ENCODE measurements at places on chromosomes 12 and 14. TPM values are rescaled to one million over a fixed set of nuclear protein-coding genes. Genes with fewer than 3 reads are reported as not detected.

The CELA1 gene
- total RNA-seq = not detected

The HELB gene
- 6.6 TPM for total RNA-seq

The NTF3 gene
- total RNA-seq = 5.3 TPM

The DPPA3 gene
- total RNA-seq = not detected

The FOXN4 gene
- total RNA-seq = not detected

The PLEKHG7 gene
- total RNA-seq = 1.2 TPM

The NPFF gene
- total RNA-seq = not detected

GRCh38 chr12:96850676-96851075 is 56.4 kb upstream of the NEDD1 start:
- no peak overlapping the region for H3K27ac ChIP-seq
- no peaks in the 10 kb centered on the region for H3K36me3 ChIP-seq
- H3K27me3 ChIP-seq = no peaks in the 10 kb centered on the region
- H3K4me1 ChIP-seq = no peaks in the 10 kb centered on the region

- no peak for DNase-seq
- H3K36me3 ChIP-seq = no peaks in the 10 kb centered on the region
- no peaks in the 10 kb centered on the region for H3K4me1 ChIP-seq
- no peak overlapping the region for H3K27ac ChIP-seq
Observed at GRCh38 chr12:11967376-11968047, 103.2 kb upstream of the BCL2L14 start.

GRCh38 chr14:56992332-56992820 is 182.1 kb upstream of the OTX2 start:
- H3K4me3 ChIP-seq = no peak overlapping the region
- H3K27ac ChIP-seq = no peak overlapping the region
- no peaks in the 10 kb centered on the region for H3K27me3 ChIP-seq
- no peaks in the 10 kb centered on the region for H3K36me3 ChIP-seq

GRCh38 chr14:88841741-88842140 is 17.3 kb downstream of the TTC8 start:
- no peaks in the 10 kb centered on the region for H3K36me3 ChIP-seq
- DNase-seq = no peak
- no peaks in the 10 kb centered on the region for H3K4me1 ChIP-seq
- H3K27ac ChIP-seq = no peak overlapping the region
- H3K4me3 ChIP-seq = no peak overlapping the region

DNA sequence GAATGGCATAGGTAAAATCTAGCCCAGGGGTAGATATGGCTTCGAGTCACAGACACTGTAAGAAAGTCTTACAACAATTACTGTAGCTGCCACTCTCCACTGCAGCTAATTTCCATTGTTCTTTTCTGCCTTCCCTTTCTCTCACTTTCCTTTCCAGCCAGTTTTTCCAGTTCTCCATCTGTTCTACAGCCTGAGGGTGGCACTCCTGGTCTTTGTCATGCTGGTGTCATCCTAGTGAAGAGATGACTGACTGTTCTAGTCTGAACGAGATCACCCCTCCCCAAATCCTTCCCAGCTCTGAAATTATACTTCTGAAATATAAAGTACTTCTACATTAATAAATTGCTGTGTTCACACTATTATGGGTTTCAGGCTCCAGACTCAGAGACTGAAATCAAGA is 74.2 kb upstream of the CSRP2 start:
- no peak for DNase-seq
- H3K27ac ChIP-seq = no peak overlapping the region
- no peak overlapping the region for H3K4me3 ChIP-seq
- H3K4me1 ChIP-seq = no peaks in the 10 kb centered on the region
- H3K27me3 ChIP-seq = no peaks in the 10 kb centered on the region

- H3K4me3 ChIP-seq = no peak overlapping the region
- H3K36me3 ChIP-seq = no peaks in the 10 kb centered on the region
- H3K27ac ChIP-seq = no peak overlapping the region
- no peaks in the 10 kb centered on the region for H3K27me3 ChIP-seq
- no peaks in the 10 kb centered on the region for H3K4me1 ChIP-seq
Observed at GRCh38 chr12:49953961-49954846, 3.7 kb downstream of the AQP2 start.

GRCh38 chr14:33837943-33838683 is 112.8 kb downstream of the EGLN3 start:
- peaks cover 7% of the 10 kb centered on the region for H3K4me1 ChIP-seq
- H3K27ac ChIP-seq = no peak overlapping the region
- H3K36me3 ChIP-seq = no peaks in the 10 kb centered on the region
- no peaks in the 10 kb centered on the region for H3K27me3 ChIP-seq

DNA sequence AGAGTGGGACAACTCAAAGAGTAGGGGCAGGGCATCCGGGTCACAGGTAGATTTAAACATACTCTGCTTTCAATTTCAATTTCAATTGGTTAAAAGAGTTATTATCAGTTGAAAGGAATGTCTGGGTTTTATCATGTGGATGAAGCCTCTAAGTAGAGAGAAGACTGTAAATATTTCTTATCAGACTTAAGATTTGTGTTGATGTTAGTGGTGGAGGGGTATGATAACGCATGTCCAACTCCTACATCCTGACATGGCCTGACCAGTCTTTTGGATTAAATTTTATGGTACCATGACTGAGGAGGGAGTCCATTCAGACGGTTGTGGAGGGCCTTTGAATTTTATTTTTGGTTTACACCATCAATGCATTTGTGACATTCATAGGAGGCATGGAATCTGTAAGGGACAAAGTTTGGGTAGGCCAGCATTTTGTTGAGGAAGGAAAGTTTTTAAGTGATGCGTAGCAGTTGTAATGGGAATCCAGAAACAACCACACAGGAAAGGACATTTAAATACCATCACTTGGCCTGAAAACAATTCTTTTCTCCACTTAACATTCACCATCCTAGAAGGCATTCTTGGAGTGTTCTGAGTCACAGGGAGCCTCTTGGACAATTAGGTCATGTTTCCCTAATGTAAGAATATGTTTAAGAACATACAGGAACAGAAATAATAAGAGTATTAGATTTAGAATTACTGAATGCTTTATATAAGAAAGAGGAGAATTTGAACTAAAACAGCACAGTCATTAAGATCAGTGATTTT is 371.9 kb downstream of the ATP23 start:
- no peaks in the 10 kb centered on the region for H3K27me3 ChIP-seq
- no peaks in the 10 kb centered on the region for H3K36me3 ChIP-seq
- no peak overlapping the region for H3K4me3 ChIP-seq
- no peak for DNase-seq

GRCh38 chr14:31251028-31251958 is 43.7 kb upstream of the HECTD1 start:
- H3K27ac ChIP-seq = no peak overlapping the region
- H3K36me3 ChIP-seq = no peaks in the 10 kb centered on the region
- no peaks in the 10 kb centered on the region for H3K4me1 ChIP-seq
- H3K4me3 ChIP-seq = no peak overlapping the region

- no peaks in the 10 kb centered on the region for H3K36me3 ChIP-seq
- no peaks in the 10 kb centered on the region for H3K4me1 ChIP-seq
- DNase-seq = no peak
- no peak overlapping the region for H3K27ac ChIP-seq
Observed at GRCh38 chr12:78534311-78534710, 330.3 kb upstream of the SYT1 start.
